NCI-H2081 treated with DMSO at 0.1 percent for 48 hours (cell line): ENCODE measurements at places on chromosomes 4 and X.

DNA sequence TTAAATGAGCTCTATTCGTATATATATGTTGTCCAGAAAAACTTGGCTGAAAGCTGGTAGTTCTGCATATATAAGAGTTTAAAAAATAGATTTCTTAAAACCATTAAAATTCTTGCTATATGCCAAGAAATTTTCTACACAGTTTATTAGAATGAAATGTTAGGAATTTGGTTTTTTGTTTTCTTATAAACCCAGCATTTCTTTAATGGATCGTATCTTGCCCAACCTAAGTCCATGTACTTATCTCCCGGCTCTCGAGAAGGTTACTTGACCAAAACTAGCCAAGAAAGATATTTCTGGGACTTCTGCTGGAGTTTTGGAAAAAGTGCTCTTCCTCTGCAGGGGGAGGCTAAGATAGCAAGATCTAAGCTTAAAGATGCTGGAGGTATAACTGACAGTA, 4.7 kb upstream of the ASB5 start:
- no peak for DNase-seq

- no peak for DNase-seq
Observed at GRCh38 chr4:5609306-5610007, 98.9 kb downstream of the EVC2 start.

DNA sequence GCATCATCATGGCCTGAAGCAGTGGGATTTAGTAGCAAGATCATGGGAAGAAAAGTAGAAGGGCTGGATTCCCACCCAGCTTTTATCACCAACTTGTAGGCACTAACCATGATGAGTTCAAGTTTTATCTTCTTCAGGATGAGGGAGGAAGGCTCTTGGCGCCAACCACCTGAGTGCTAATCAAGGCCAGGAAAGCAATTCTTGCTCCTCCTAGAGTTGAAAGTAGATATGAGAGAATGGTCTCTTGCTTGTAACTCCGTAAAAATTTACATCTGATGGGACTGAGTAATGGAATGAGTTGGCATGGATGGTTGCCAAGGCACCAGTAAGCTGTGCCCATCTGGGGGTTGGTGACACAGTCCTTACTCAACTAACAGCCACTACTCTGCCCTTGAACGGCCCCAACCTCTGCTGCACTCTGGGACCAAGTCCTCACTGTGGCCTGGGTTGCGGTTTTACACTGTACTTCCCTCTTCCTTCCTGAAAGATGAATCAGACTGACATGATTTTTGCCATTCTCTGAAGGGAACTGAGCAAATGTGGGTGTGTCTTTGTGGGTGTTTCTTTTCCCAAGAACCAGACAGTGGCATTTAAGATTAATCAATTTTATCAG, 39.4 kb upstream of the NDP start:
- DNase-seq = no peak

DNA sequence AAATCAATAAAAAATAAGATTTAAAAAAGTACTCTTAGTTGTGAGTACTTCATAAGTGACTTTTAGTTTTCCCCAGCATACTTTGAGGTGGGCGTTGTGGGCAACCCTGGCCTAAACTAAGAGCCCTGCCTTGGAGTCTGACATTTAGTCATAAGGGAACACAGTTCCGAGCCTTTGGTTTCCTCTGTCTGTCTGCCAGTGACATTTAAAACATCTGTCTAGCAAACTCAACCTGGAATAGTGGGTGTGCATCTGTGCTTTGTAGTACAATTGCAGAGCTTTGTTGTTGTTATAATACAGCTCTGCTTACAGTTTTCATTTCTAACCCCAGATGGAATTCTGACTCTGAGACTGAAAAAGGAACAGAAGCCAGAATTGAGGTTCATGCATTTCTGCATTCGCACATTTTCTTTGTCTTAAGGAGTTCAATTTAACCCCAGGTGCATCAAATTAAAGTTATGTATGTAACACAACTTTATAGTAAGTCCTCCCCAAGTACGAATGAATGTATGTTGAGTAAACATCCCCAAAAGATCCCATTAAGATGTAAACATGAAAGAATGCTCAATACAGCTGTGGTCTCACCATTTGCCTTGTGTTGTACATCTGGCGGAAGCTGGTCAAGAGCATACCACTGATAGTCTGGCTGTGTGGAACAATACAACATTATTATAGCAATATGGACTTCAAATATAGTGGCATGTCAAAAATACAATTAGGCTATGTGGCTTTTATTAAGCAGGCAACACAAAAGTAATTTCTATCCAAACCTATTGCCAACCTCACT, 25.9 kb downstream of the TNIP3 start:
- DNase-seq = no peak

- no peak for DNase-seq
Observed at GRCh38 chr4:165553221-165553810, 174.5 kb downstream of the CPE start.

DNA sequence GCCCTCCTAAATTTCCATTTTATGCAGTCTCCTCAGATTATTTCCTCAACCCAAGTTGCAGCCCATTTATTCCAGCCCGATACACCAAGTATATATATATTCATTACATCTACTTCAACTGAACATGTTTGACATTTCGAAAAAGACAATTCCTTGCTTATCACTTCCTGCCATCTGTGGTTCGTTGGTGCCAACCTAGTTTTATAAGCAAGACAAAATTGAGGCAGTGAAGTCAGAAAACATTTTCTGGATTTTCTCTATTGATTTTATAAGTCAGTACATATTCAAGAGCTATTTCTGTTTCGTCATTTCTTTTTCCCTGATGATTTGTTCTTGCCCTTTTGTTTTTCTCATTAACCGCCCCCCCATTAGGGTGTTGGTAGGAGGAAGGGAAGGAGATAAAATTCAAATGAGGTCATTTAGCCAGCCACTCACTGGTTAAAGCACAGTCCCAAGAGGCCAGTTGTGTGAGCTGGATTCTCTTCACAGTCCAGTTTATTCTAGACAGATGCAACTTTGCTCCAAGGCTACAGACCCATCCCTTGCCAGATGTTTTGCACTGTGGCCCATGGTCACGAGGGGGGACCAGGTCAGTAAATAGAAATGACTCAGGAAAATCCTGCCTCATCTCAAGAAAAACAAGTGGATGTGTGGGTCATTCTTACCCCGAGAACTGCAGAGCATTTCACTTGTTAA, 20.3 kb upstream of the VEGFD start:
- no peak for DNase-seq

DNA sequence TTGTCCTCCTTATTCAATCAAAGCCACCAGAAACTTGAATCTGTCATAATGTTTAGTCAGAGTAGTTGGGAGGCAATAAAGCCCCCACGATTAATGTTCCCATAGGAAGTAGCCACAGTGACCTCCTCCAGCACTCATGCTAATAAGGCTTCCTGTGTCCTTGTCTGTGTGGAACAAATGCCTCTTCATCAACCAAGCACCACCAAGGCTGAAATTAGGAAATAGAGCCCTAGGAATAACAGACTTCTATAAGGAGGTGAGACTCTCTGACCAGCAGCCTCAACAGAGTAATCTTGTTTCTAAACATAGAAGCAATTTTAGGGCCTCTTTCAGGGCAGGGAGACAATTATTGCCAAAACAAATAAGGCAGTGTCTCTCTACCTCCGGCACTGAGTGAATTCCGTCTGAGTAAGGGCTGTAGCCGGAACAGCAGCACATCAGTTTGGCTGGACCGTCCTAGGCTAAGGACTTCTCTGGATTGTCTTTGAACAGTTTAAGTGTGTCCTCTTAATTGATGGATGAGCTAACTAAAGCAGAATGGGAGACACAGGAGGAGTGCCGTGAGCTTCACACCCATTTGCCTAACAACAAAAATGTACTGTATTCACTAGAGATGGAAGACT, 329.2 kb upstream of the HAND2 start:
- no peak for DNase-seq

DNA sequence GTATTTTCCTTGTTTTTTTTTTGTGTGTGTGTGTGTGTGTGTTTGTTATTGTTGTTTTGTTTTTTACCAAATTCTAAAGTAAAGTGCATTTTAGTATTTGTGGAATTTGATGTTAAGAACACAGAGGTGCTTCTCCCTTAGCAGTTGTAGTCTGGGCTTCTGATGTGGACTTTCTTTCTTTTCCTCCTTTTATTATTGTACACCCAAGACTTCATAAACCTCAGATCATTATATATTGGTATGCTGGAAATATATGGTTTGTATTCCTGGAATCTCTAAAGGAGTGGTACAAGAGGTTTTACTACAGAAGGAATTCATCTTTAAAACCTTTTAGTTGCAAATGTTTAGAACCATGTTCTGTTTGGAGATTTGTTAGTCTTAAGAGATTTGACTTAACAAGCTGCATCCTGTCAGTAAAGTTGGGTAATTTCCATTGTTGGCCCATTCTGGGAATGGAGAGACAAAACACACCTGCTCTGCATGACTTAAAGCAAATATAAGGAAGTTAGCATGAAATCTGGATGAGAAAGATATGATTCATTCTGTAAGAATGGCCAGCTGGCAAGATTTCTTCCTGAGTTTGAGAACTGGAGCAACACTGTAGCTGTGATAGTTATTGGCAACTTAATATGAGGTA, 64.0 kb downstream of the SMAD1 start:
- no peak for DNase-seq

- no peak for DNase-seq
Observed at GRCh38 chr4:54659313-54659712, 1.6 kb downstream of the KIT start.

DNA sequence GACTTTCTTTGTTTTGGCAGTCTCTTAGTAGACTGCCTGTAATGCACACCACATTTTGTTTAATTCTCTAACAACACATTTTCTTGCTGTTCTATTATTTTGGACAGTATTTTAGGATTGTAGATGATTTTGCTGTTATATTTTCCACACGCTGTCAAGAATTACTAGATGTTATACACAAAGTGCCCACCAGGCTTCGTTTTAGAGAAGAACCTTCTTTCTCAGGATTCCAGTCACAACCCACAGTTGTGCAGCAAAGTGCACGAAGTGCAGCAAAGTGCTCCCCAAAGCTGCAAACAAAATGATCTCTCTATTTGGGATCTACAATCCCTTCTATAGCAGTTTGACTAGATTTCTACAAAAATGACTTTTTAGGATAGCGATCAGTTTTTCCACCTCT, 2.4 kb downstream of the ZNF141 start:
- no peak for DNase-seq

DNA sequence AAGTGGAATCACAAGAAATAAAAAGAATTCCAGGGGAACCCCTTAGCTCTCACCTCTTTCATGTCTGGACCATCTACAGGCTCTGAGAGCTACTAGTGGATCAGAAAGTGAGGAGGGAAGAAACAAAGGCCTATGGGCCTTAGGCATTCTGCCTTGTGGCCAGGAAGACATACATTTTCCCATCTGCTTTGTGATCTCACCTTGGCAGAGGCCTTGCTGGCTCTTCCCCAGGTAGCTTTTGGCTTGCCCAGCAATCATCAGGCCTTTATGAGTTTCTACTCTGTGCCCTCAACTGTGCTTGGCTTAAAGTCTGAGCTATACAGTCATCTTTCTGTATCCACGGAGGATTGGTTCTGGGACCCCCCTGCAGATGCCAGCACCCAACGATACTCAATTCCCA, 28.3 kb upstream of the CD99L2 start:
- no peak for DNase-seq

GRCh38 chrX:56762220-56762619, 33.2 kb downstream of the NBDY start:
- DNase-seq = no peak

- DNase-seq = no peak
Observed at GRCh38 chr4:27873596-27873995, 1013.0 kb downstream of the STIM2 start.

DNA sequence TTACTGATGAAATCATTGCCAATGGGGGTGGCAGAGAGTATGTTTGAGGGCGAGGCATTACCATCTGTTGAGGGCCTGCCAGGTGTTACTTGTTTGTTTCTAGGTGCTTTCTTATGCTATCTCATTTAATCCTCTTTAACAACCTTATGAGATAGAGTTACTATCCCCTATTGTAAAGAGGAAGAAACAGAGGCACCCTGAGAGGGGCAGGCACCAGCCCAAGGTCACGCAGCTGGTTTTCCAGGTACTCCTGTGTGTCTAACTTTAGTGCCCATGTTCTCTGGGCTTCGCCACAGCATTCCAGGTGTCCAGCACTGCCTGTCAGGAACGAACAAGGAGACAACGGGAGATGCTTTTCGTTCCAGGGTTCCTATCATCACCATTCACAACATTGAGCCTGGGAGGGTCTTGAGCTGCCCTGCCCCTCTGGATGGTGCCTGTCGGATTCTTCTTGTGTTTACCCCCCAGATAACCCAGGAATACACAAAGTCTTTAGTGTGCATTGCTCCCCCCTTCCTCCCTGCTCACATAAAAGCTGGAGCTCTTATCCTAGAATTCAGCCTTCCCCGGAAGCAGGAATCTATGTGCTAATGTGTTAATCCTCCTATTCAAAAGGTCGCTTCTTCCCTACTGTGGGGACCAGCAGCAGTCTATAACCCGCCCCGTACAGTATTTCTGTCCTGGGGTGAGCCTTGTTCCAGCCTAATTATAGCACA, 24.9 kb upstream of the GPC4 start:
- no peak for DNase-seq

GRCh38 chr4:141435446-141436225, 200.7 kb upstream of the IL15 start:
- DNase-seq = no peak

- DNase-seq = no peak
Observed at GRCh38 chrX:142994988-142995387, 30.7 kb upstream of the SPANXN4 start.

GRCh38 chrX:105882581-105883275, 60.4 kb downstream of the NRK start:
- no peak for DNase-seq

GRCh38 chrX:38489341-38489740, 72.0 kb upstream of the TSPAN7 start:
- DNase-seq = no peak

DNA sequence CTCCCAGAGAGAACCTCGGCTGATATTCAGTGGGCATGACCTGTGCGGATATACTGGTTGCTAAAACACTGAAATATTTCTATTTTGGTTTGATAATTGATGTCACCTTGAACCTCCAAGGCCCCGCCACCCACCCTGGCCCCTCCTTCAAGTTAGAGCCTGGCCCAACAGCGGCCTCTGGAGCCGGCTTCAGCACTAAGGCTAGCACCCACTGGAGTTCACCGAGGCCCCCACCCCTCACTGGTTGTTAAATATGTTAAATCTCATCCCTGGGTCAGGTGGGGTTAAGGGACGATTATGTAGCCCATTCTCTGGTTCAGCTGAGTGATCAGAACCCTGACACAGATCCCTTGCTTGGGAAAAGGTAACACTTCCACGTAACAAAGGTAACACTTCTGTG, 24.3 kb downstream of the SEL1L3 start:
- DNase-seq = no peak

DNA sequence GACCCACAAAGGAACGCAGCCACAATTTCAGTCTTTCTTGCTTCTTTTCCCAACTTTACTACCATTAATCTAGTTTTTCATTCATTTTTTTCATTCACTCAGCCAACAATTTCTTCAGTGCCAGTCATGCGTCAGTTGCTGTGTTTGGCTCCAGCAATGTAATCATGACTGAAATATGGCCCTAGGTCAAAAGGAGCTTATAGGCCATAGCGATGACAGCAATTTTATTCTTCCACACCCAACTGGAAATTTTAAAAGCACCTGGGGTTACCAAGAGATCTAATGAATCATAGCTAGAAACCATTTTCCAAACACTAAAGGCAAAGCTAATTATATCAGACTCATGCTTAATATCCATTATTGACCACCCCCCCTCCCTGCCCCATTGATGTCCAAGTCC, 29.8 kb upstream of the C1QTNF7 start:
- DNase-seq = no peak
